Caudate nucleus (tissue), 63 donors: ENCODE measurements at places on chromosomes 7 and 10.

- no peak for DNase-seq
Measured at GRCh38 chr10:114057855-114058254, 14.2 kb downstream of the ADRB1 start.

- DNase-seq = no peak
Measured at GRCh38 chr7:29487424-29487823, 76.2 kb upstream of the PRR15 start.

- no peak for DNase-seq
Measured at GRCh38 chr10:130023454-130024230, 59.6 kb upstream of the EBF3 start.

DNA sequence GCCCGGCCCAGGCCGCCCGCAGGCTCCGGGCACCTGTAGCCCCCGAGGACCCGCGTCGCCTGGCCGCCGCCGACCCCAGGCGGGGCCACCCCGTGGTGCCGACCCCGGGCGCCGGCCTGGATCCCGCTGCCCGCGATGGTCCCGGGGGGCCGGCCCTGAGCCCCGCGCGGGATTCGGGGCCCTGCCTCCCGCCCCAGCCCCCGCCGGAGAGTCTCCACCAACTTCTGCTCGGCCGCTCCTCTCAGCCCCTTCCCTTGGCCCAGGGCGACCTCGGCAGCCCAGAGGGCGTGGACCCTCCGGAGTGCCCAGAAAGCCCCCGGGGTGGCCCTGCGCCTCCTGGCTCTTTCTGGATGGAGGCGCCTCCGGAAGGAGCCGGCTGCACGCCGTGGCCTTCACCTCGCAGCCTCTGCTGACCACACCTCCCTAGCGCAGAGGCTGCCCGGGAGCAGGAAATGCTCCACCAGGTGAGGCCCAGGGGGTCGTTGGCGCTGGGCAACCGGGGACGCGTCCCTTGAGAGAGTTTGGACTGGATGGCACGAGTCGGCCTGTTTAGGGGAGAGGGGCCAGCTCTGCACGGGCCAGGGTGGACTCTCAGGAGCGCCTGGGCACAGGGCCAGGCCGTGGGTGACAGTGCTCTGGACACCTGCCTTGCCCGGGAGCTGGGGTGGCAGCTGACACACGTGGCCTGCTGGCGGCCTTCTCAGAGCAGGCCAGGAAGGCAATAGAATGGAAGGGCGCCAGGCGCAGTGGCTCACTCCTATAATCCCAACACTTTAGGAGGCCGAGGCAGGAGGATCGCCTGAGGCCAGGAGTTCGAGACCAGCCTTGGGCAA lies 529 bp downstream of the ZNF853 start:
- DNase-seq = no peak

DNA sequence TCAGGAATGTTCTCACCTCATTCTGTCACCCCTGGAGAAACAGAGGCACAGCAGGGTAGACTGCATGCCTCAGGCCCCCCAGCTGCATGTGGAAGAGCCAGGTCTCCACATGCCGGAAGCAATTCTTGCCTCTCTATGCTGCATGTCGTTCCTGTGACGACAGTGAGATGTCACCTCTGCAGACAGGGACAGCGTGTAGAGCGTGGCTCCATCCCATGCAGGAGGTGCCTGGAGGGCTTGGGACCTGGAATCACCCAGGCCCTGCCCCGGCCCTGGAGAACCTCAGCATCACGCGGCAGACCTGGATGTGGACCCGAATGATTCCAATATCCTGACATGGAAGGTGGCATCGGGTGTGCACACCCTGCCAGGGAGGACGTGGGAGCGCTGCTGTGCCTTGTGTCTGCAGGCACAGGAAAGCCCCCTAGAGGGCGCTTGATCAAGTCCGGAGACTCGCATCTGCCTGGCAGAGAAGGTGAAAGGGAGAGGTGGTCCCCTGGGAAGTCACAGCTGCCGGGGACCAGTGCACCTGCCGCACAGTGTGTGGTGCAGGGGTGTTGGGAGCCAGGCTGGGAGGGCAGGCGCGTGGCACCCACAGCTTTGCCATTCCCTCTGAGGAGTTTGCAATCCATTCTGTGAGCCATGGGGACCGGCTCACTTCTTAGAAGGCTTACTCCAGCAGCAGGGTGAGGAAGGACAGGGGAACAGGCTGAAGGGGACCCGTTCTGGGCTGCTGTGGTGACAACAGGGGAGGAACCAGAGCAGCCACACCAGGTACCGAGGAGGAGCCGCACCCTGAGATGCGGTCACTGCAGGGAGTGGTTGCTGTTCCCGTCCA lies 45.3 kb upstream of the EN2 start:
- DNase-seq = no peak

GRCh38 chr7:50552921-50553320 lies 12.3 kb downstream of the DDC start:
- no peak for DNase-seq

- no peak for DNase-seq
Measured at GRCh38 chr10:76091926-76092325, 660.5 kb downstream of the LRMDA start.

GRCh38 chr10:103676851-103677417 lies 178.4 kb downstream of the SH3PXD2A start:
- DNase-seq = no peak

DNA sequence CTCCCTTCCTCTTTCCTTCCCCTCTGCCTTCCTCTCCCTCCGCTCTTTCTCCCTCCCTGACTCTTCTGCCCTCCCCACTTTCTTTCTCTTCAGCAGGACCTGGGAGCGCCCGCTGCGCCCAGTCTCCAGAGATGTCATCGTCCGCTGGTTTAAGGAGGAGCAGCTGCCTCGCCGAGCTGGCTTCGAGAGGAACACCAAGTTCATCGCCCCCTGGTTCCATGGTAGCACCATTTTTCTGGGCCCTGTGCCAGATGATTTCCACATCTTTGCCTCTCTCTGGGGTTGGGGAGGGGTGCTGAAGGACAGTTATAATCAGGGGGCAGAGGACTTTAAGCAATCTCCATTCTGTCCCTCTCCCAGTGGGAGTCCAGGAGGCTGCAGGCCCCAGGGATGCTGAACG lies 71.6 kb downstream of the SH2D4B start:
- no peak for DNase-seq

- DNase-seq = no peak
Measured at GRCh38 chr7:92988941-92989545, 128.7 kb downstream of the SAMD9 start.

- no peak for DNase-seq
Measured at GRCh38 chr10:43573250-43574000, 991 bp downstream of the ZNF239 start.

- DNase-seq = no peak
Measured at GRCh38 chr7:140883378-140883777, 41.4 kb downstream of the BRAF start.

DNA sequence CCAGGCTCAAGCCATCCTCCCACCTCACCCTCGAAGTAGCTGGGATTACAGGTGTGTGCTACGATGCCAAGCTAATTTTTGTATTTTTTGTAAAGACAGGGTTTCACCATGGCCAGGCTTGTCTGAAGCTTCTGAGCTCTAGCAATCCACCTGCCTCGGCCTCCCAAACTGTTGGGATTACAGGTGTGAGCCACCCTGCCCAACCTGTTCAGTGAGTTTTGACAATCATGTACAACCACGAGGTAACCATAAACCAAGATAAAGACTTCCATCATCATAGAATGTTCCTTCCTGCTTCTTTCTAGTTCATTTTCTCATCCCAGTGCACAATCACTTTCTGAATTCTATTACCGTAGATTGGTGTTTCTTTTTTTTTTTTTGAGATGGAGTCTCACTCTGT lies 30.5 kb upstream of the MKRN1 start:
- no peak for DNase-seq

GRCh38 chr7:22417349-22417748 lies 60.4 kb upstream of the RAPGEF5 start:
- no peak for DNase-seq

DNA sequence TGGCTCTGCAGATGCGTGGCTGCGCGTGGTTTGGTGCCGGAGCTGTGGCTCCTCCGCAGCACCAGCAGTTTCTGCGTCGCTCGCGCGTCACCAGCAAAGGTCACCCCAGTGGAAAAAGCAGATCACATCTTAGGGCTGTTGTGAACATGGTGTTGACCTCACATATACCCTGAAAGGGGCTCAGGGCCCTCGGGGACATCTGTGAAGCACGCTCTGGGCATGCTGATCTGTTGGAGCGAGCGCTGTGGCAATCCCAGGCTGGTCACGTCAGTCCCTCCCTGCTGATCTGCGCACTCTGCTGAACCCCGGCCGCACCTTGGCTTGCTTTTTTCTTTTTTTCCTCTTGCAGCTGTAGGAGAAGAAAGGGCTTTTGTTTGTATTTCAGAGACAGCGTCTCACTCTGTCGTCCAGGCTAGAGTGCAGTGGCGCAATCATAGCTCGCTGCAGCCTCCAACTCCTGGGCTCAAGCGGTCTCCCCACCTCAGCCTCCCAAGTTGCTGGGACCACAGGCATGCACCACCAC lies 33.3 kb upstream of the AP5Z1 start:
- no peak for DNase-seq

DNA sequence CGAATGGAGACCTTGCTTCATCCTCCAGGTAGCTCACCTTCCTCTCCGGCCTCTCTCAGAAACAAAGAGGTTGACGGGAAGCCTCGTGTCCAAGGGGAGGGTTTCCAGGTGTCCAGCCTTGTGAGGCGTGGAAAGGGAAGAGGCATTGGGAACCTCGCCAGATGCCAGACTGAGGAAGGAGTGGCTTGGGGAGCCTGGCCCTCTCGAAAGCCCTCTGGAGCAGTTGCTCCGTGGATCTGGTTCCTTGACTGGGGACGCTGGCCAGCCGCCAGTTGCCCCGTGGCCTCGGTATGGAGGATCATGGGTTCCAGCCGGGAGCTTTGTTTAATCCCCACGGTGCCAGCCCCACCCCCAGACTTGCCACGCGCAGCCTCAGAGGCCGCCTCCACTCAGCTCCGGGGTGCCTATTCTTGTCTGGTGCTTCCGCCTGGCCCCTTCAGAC lies 30.3 kb upstream of the SUN1 start:
- peak; percentile 64 for DNase-seq

GRCh38 chr7:134907639-134908038 lies 78.7 kb upstream of the AGBL3 start:
- no peak for DNase-seq

GRCh38 chr7:112120696-112121217 lies 85.4 kb downstream of the DOCK4 start:
- DNase-seq = no peak

GRCh38 chr7:3732395-3733005 lies 431.4 kb downstream of the SDK1 start:
- no peak for DNase-seq

DNA sequence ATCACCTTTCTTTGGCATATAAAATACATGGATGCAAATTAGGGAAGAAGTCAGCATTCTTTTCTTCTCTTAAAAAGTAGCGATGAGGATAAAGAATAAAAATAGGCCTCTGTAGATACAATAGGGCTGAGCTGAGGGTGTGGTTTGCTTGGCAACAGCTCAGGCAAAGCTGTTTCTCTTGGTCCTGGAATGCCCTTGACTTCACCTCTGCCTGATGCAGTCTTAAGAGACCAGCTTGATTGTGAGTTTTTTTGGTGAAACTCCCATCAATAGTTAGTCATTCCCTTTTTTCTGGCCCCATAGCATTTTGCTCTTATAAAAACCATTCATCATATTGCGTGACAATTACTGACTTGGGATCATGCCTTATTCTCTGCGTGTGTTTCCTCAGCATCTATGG lies 42.1 kb upstream of the MKLN1 start:
- DNase-seq = no peak

DNA sequence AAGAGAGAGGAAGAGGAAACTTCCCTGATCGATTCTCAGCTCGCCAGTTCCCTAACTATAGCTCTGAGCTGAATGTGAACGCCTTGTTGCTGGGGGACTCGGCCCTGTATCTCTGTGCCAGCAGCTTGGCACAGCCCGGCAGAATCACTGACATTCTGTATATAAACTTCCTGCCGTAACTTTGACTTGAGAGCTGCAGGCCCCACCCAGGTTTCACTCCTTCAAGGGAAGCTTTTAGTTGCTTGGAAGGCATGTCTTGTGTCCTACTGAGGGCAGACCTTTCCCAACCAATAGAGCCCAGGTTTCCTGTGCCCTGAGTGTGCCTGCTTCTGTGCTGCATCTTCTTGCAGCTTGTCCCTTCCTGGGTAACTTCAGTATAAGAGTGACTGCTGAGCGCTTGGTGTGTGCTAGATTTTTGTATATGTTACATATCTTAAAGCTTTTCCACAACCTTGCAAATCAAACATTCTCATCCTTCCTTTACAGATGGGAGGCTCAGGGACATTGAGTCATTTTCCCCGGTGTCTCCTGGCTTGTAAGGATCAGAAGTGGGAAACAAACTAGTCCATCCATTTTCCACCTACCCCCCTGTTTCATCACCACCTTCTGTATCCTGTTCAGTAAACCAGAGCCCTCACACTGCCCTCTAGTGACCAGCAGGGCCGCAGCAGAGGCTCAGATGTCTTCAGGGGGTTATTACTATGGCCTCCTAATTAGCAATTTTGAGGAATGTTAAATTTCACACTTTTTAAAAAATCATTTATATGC lies 225.2 kb upstream of the PRSS58 start:
- DNase-seq = no peak

GRCh38 chr7:91912494-91912893 lies 28.2 kb upstream of the AKAP9 start:
- no peak for DNase-seq

- no peak for DNase-seq
Measured at GRCh38 chr10:34213193-34213804, 601.8 kb downstream of the PARD3 start.

- DNase-seq = no peak
Measured at GRCh38 chr7:3787717-3788264, 486.7 kb downstream of the SDK1 start.

- no peak for DNase-seq
Measured at GRCh38 chr7:91543646-91544045, 279.4 kb downstream of the FZD1 start.

DNA sequence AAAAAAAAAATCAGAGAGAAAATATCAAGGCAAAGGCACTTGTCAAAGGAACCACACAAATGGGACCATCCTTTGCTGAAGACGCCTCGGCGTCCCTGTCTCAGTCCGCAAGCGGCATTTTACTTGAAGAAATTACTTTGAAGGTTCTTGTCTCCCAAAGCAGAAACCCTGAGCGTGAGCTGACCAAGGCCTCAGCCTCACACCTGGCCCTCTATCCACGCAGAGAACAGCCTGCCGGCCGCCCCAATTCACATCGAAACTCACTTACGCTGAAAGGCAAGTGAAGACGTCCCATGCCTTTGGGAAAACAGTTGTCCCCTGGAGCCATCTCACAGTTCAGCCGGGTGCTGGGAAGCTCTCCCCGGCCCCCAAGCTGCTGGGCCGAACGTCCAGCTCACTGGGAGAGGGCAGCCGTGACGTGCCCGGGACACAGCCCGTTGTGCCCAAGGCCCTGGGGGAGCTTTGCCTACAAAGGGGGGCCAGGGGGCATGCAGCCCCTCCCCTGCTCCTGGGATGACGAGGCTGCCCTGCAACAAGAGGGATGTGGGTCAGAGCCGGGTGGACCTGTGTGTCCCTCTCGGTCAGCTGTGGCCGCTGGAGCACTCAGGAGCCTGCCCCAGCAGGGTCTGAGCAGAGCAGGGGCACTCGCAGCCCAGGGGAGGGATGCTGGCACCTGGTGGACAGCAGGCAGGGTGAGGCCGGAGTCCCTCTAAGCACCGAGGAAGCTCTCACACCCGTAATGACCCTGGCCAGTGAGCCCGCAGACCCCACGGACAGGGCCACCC lies 49.6 kb upstream of the PDGFA start:
- DNase-seq = no peak

- DNase-seq = no peak
Measured at GRCh38 chr10:119449760-119450461, 92.6 kb downstream of the RGS10 start.

- no peak for DNase-seq
Measured at GRCh38 chr10:7123774-7124173, 287.1 kb downstream of the SFMBT2 start.

- DNase-seq = no peak
Measured at GRCh38 chr10:64257704-64258103, 736.5 kb downstream of the REEP3 start.
